ENCODE measurements at places on chromosomes 2 and 18.

GRCh38 chr2:106159866-106160785 lies 34.0 kb downstream of the UXS1 start:
- DNase-seq, result no peak

GRCh38 chr2:9398881-9399780 lies 24.2 kb downstream of the ITGB1BP1 start:
- no peak for DNase-seq

- DNase-seq, result no peak
Measured at GRCh38 chr18:79118797-79119196, 49.6 kb downstream of the ATP9B start.

GRCh38 chr2:210376694-210377093 lies 61.7 kb upstream of the MYL1 start:
- no peak for DNase-seq

- DNase-seq, result no peak
Measured at GRCh38 chr18:68840554-68841263, 42.8 kb downstream of the CCDC102B start.

GRCh38 chr2:20584399-20585358 lies 66.2 kb downstream of the HS1BP3 start:
- DNase-seq, result peak; percentile 68

- no peak for DNase-seq
Measured at GRCh38 chr2:184906160-184906559, 307.8 kb downstream of the ZNF804A start.

DNA sequence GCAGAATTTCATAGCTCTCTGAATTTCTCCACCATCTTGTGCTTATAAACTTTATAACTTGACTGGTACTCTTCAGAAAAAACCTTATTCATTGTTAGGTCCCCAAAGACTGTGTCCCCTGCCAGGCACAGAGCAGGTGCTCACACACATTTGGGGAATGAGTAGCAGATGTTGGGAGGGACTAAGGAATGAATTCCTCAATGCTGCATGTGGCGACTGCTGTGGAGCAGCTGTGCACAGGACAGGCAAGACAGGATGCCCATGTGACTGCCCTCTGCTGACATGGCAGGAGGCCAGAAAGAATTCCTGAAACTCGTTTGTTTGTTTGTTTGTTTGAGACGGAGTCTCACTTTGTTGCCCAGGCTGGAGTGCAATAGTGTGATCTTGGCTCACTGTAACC lies 122.3 kb upstream of the ITGA6 start:
- no peak for DNase-seq

GRCh38 chr2:230870544-230871360 lies 6.0 kb downstream of the ITM2C start:
- DNase-seq, result peak; percentile 72

DNA sequence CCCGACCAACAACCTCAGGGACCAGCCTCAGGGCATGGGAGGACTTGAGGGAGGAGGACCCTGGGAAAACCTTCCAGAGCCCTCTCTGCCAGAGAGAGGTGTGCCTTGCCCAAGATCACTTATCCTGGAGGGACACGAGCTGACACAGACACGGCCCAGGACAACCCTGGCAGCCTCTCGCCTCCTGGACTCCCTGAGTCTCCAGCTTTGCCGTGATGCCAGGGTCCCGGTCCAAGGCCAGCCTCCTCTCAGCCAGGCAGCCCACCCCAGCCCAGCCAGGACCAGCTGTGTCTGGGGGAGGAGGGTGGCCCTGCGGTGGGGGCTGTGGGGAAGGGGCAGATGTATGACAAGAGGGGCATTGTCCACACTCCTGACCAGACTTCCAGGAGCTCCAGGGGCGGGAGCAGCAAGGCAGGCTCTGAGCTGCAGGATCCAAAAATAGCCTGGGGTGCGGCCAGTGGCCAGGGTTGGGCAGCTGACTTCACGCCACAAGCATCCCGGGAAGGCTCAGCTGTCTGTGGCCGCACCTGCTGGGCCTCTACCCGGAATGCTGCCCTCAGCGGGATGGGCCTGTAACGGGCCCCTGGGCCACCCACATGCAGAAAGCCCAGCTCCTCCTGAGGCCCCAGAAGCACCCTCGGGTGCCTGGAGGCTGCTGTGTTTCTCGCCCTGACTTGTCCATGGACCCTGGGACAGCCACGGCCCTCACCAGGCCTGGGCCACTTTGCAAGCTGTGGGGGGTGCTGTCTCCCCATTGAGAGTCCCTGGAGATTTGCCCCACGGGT lies 65.5 kb upstream of the GPC1 start:
- DNase-seq, result peak; percentile 72

- DNase-seq, result no peak
Measured at GRCh38 chr2:239252801-239253200, 148.0 kb downstream of the HDAC4 start.

DNA sequence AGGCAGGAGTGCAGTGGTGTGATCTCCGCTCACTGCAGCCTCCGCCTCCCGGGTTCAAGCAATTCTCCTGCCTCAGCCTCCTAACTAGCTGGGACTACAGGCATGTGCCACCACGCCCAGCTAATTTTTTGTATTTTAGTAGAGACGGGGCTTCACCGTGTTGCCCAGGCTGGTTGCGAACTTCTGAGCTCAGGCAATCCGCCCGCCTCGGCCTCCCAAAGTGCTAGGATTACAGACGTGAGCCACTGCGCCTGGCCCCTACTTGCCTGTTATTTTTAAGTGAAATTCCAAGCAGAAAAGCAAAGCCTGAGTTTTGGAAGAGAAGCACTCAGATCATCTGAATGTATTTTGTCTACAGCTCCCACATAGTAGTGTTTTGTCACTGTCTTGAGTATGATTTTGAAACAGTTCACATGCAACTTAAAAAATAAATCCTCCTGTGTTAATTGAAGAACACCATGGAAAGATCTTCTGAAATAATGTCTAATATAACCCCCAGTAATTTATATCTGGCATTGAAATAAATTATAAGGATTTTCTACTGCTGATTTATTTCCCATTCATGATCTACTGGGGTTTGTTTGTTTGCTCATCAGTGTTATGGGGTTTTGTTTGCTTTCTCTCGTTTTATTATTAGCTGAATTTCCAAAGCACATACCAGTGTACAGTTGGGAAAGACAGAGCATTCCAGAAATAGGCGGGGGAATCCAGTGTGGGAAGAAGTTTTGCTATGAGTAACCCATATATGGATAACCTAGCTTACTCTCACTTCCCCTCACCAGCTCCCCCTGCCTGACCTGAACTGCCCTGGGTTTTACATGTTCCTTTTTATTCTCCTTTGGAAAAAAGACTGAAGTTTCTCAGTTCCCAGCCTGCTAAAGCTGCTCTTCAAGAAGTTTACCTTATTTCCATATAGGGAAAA lies 80.1 kb upstream of the MAP3K20 start:
- no peak for DNase-seq

GRCh38 chr2:129117434-129117833 lies 798.8 kb upstream of the HS6ST1 start:
- no peak for DNase-seq

GRCh38 chr2:106195456-106195855 lies 1.4 kb upstream of the UXS1 start:
- no peak for DNase-seq

DNA sequence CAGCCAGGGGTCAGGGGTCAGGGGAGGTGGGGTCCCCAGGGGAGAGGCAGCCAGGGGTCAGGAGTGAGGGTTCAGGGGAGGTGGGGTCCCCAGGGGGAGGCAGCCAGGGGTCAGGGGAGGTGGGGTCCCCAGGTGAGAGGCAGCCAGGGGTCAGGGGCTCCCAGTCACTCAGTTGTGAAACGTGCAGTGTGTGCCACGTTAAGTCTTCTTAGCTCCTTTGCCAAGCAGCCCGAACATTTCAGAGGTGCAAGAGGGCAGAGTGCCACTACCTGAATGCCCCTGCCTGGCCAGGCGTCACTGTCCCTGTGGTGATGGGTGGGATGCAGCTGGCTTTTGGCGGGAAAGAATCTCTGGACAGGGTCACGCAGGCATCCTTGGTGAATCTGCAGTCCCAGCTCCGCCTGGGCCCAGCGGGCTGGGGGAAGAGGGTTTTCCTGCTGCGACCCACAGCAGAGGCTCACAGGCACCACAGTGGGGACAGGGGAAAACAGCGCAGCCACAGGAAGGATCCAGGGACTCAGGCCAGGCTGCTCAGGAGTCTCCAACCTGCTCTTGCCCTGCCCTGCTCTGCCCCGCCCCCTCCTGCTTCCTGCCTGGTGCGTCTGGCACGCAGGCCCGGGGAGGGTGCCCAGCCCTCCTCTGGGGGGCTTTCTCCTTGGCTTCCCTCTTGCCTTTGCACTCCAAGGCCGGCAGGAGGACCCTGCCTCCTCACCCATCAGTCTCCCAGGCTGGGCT lies 188.3 kb downstream of the TWIST2 start:
- DNase-seq, result no peak

- DNase-seq, result no peak
Measured at GRCh38 chr2:170170281-170171040, 7.5 kb upstream of the MYO3B start.

GRCh38 chr2:202032846-202033316 lies 774 bp upstream of the FZD7 start:
- DNase-seq, result peak; percentile 85

- DNase-seq, result no peak
Measured at GRCh38 chr2:205699515-205700289, 17.4 kb downstream of the NRP2 start.

DNA sequence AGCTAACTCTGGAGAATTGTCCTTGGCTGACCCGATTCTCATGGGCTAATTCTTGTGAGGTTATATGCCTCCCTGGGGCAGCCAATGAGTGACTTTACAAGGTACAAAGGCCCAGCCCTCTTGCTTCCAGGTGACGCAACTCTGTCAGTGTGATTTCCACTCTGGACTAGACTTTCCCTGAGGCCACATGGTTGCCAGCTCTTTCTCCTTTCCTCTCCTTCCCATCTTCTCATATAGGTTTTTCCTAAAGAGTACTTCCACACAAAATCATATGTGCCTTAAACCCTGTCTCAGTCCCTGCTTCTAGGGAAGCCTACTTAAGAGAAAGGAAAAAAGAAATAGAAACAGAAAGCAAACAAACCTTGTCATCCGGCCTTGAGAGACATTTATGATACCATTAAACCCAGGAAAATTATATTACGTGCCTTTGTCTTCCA lies 226.2 kb upstream of the ZSWIM2 start:
- DNase-seq, result no peak

DNA sequence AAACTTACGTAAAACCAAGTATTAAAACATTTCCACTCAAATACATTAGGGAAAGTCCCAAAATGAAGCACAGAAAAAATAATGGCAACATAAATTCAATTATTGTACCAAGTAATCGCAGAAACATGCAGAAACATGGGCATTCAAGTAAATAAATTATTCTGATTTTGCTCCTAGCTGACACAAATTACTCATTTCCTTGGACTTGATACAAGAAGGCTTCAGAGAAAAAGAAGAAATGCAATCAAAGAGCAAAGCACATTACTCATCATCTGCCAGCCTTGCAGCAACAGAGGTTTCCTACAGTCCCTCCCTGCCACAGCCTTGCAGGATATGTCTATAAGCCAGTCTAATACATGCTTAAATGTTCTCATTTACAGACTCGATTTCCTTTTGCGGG lies 439.8 kb upstream of the LYPD1 start:
- DNase-seq, result no peak

- DNase-seq, result no peak
Measured at GRCh38 chr2:38605298-38605830, 2.6 kb upstream of the HNRNPLL start.

DNA sequence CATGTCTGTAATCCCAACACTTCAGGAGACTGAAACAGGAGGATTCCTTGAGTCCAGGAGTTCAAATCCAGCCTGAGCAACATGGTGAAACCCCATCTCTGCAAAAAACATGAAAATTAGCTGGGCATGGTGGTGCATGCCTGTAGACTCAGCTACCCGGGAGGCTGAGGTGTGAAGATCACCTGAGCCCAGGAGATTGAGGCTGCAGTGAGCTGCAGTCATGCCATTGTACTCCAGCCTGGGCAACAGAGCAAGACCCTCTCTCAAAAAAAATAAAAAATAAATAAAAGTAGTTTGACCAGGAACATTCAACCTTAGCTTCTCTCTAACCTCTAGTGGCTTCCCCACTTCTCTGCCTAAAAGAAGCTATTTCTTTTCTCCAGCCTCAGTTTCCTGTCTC lies 23.8 kb downstream of the SH3BP4 start:
- DNase-seq, result no peak

DNA sequence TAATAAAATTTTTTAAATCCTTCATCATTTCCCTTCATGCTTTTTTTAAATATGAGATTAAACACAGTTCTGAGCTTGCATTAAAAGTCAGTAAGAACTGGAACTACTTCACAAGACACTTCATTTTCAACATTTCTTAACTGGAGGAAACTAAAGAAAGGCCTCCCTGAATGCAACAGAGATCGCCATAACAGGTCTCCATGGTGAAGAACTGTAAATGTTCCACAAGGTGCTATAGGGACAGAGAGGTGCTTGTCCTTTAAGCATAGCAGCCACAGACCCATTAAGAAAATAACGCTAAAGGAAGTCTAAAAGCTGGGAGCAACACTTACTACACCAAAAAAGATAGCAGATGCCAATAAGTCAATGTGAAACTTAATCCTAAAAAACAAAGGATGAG lies 8.5 kb downstream of the STAM2 start:
- DNase-seq, result no peak

DNA sequence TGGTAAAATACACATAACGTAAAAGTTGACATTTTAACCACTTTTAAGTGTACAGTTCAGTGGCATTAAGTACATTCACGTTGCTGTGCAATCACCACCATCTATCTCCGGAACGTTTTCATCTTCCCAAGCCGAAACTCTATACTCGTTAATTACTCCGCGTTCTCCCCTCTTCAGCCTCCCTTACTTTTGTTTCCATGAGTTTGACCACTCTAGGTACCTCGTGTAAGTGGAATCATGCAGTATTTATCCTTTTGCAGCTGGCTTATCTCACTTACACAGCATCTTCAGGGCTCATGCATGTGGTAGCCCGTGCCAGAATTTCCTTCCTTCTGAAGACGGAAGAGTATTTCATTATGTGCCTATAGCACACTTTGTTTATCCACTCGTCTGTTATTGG lies 225.2 kb downstream of the SLC4A3 start:
- DNase-seq, result no peak

GRCh38 chr2:202344178-202344577 lies 31.9 kb upstream of the BMPR2 start:
- no peak for DNase-seq

DNA sequence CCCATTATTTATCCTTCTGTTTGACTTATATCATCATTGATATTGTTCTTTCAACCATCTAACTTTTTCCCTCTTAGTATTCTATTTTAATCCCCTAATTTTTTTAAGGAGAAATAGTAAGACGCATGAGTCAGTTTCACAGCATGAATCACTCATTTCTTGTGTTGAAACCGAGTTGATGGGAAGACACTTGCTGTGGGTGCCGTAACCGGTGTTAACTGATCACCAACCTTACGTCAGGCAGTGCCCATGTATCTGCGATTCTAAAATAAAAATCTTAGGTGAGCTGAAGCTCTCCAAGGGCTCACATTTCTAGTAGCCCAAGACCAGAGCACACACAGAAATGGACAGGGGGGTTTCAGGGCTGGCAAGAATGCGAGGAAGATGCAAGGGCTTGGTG lies 348.1 kb downstream of the GALR1 start:
- no peak for DNase-seq

GRCh38 chr2:102915128-102915527 lies 153.3 kb downstream of the TMEM182 start:
- DNase-seq, result no peak

- no peak for DNase-seq
Measured at GRCh38 chr2:12676771-12677170, 40.0 kb upstream of the TRIB2 start.

All from ecto neural progenitor cell (in vitro differentiated cells).